ENCODE measurements at places on chromosomes 16 and 17.

DNA sequence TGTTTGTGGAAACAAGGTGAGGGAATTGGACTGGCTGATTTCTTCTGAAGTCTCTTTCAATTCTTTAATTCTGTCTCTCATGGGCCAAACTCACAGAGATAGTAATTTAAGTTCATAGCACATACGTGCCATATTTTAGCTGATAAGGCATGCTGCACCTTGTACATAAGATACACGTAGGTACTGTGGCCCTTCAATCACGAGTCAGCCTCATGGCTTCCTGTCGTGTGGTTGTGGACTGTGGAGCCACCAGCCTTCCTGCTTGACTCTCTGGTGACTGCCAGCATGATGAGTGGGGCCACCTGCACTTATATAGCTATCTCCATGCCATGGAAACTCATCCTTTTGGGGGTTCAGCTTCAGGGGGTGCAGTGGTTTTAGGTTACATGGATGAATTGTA lies 25.1 kb downstream of the KSR1 start:
- no peak for DNase-seq

- no peak for DNase-seq
Measured at GRCh38 chr17:1515640-1516387, 598 bp downstream of the INPP5K start.

DNA sequence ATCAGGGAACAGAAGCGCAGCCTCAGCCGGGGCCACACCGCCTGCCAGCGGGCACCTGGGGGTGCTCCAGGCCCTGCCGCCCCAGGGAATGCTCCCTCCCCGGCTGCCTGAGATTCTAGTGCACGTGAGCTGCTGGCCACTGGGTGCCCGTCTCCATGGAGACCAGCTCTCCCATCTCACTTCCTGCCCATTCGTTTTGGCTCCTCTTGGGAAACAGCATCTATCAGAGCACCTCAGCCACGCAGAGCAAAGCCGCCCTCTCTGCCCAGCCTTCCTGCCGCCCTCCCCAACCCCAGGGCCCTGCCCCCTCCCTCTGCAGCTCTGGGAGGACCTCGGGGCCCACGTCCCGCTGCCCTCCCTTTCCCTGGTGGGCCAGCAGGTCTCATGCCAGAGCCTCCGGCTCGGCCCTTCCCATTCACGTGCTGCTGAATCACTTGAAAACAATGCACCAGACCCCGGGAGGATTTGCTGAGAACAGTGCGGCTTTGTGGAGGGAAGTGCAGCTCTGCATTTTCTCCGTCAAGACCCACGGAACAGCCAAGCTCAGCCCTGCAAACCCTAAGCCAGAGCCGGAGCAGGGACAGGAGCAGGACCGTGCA lies 19.4 kb downstream of the CEP295NL start:
- no peak for DNase-seq

- no peak for DNase-seq
Measured at GRCh38 chr17:49497148-49498028, 2.3 kb downstream of the NGFR start.

DNA sequence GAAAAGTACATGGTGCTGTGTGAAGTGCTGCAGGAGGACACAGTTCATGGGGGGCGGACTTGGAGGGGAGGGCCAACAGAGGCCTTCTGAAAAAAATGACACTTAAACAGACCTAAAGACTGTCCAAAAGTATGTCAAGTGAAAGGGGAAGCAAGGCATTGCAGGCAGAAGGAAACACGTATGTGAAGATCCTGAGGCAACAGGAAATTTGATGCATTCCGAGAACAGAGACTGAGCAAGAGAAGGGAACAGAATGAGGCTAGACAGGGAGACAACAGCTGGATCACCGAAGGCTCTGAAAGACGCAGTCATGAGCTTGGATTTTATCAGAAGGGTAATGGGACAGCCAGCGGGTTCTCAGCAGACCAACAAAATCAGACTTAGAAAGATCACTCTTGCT lies 1.1 kb downstream of the IFT20 start:
- DNase-seq: no peak

DNA sequence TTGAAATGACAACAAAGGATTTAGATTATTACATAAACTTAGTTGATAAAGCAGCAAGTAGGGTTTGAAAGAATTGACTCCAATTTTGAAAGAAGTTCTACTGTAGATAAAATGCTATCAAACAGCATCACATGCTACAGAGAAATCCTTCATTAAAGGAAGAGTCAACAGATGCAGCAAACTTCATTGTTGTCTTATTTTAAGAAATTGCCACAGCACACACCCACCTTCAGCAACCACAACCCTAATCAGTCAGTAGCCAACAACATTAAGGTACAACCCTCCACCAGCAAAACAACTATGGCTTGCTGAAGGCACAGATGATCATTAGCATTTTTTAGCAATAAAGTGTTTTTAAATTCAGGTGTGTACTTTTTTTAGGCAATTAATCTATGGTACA lies 75.1 kb upstream of the NSRP1 start:
- DNase-seq: no peak

DNA sequence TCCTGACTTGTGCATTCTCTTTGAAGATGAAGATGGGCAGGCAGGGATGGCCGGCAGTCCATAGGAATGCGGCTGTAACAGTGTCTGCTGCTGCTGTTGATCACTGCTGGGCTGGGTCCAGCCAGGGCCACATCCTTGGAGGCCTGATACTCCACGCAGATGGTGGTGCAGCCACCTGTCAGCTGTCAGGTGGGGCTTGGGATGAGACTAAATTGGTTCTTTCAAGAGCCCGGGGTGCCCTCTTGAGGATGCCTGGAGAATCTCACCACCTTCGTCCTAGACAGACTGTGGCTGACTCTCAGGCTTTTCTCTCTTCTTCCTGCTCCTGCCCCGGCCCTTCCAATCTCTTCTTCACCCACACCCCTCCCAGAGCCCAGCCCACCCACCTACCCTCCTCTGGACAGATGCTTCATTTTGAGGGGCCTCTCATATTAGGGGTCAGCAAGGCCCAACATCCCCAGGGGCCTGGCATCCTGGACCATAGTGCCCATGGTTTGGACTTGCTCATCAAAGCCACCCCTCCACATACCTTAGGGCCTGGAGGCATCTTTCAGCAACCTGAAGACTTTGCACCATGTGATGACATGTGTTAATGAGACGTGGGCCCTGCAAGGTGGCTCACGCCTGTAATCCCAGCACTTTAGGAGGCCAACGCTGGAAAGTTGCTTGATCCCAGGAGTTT lies 19.1 kb downstream of the OSBPL7 start:
- no peak for DNase-seq

DNA sequence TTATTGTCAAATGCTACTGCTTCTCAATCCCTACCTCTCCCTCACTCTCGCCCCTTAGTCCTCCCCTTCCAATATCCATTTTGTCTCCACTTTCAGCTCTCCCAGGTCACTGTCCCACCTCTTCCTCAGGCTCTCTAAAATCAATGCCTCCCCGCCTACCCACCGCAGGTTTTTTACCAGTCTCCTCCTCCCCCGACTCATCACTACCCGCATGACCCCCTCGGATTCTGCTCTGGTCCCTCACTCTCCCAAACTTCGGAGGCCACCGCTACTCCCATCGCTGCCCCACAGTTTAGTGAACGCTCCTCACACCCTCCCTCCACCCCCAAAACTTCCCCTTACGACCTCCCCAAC lies 513 bp downstream of the CRLF3 start:
- DNase-seq: no peak

GRCh38 chr17:80362428-80363119 lies 52.4 kb upstream of the ENDOV start:
- no peak for DNase-seq

DNA sequence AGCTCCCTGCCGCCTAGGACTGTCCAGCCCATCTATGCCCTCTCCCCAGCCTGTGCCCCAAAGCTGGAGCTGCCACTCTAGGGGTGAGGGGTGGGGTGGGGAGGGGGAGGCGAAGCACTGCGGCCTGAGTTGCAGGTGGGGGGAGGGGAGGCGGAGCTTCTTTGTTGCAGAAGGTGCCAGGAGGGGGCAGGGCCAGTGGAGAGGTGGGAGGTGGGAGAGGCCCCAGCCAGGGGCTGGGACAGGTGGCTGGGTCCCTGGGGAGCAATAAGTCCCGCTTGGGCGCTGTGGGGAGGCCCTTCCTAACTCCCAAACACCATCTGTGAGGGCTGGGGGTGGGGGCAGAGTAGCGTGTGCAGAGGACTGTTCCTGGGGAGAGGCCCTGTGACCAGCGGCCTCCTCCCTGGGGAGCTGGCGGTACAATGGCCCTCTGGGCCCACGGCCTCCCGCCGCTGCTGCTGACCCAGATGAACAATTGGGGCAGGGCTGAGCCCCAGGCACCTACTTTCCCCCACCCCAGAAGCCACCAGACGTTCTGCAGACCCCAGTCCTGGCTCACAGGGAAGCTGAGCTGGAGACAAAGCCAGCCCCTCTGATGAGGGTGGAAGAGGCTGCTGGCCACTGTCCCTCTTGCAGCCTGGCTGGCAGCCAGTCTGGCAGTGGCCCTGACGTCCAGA lies 2.2 kb upstream of the NTN3 start:
- no peak for DNase-seq

- DNase-seq: no peak
Measured at GRCh38 chr16:57775661-57776469, 26.4 kb downstream of the KIFC3 start.

DNA sequence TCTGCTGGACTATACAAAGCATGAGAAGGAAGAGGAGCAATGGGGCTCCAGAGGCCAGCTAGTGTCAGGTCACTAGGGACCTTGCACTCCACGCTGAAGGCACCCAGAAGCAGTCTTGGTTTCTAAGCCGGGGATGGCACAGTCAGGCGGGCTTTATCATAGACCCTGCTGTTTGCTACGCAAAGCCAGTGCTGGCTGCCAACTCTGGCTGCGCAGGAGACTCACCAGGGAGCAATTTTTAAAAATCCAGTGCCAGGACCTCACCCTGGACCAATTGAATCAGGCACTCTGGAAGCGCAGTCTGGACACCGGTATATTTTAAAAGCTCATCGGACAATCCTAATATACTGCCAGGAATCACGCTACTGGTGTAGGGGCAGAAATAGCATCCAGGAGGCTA lies 368.5 kb upstream of the XYLT1 start:
- no peak for DNase-seq

DNA sequence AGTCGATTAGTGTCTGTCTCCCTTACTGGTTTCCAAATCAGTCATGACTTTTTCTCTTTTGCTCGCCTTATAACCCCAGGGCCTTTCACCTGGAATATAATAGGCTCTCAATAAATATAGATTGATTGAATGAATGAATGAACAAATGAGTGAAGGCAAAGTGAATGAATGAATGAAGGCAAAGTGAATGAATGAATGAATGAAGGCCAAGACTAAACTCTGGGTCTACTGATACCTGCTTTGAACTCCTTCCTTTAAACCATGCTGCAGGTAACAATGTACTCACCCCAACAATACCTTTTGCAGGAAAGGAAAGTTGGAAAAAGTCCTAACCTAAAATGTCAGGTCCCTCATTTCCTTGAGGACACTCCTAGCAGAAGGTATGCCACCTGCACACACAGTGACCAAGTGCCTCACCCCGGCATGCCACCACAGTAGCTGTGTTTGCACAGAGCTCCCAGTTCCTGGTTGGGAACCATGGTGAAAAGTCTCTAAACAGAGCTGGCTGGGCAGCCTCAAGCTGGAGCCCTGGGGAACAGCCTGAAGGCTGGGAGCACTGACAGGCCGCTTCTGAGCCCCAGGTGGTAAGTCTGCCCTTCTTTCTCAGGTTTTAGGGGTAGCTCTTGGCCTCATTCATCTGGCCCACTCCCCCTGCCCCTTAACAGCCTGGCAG lies 42.7 kb upstream of the ANKFN1 start:
- no peak for DNase-seq

GRCh38 chr16:85829171-85829719 lies 29.8 kb downstream of the COX4I1 start:
- no peak for DNase-seq

GRCh38 chr17:48601539-48602425 lies 3.0 kb downstream of the HOXB6 start:
- DNase-seq: no peak
